ENCODE measurements at places on chromosomes 6 and 20.

DNA sequence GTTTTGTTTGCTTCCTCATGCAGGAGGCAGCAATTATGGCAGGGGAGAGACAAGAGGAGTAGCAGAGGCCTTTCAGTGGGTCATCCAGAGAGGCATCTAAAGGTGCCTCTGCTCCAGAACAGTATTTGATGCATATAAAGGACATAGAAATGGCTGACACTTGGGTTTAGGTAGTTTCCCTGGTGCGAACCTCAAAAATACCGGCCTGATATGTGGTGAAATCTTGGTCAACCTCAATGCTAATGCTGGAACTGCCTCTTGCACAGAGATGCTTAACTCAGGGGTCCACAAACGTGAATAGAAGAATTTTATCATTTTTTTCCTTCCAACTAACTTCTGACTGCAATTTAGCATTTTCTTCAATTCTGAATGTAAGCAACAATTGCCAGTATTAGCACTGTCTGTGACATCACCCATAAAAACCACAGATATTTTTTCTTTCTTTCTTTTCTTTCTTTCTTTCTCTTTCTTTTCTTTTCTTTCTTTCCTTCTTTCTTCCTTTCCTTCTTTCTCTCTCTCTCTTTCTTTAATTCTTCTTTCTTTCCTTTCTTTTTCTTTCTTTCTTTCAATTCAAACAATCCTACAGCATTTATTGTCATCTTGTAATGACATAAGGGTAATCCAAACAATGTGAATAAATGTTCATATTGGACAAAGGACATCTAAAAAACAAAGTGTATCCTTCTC lies 180.0 kb upstream of the UST start:
- DNase-seq = no peak

DNA sequence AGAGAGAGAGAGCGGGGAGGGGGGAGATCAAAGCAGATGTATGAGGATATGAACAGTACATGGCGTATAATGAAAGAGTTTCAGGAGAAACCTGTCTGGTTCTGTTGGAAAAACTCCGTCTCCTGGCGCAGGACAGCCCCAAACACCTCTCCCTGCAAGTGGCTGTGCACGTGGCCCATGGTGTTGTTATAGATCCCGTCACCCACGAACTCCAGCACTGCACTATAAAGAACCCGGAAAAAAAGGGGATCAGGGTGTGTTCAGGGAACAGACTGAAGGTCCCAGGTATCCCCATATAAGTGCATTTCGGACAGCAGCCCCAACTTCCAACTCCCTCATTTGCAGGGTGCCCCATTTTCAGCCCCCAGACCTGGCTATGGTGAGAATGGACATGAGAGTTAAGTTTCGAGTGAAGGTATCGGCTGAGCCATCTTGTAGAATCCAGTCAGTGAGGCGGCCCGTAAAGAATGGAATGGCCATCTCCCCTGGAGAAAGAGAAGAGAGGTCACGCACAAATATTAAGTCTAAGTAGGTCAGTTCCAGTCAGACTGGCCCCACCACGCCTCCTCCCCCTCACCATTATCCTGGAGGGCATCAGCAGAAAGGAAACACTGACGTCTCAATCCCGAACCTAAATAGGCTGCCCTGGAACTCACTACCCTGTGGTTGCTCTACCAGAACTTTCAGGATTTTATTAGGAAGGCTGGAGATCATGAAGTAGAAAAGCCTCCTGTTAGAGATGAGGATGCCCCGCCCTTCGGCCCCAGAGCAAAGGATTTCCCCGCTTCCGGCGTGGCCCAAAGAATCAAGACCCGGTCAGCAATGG lies 1.3 kb downstream of the TAP1 start:
- no peak for DNase-seq

DNA sequence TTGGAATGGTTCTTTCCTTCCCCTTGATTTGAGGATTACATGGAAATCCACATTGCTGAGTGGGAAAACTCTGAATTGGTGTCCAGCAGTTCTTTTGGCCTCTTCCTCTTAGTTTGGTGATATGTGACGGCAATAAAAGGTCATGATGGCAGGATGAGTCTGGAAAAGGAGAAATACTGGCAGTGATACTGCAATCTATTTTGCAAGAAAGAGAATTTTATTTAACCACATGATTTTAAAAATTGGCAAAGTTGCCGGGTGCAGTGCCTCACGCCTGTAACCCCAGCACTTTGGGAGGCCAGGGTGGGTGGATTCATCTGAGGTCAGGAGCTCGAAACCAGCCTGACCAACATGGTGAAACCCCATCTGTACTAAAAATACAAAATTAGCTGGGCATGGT lies 73.1 kb downstream of the ADTRP start:
- no peak for DNase-seq

DNA sequence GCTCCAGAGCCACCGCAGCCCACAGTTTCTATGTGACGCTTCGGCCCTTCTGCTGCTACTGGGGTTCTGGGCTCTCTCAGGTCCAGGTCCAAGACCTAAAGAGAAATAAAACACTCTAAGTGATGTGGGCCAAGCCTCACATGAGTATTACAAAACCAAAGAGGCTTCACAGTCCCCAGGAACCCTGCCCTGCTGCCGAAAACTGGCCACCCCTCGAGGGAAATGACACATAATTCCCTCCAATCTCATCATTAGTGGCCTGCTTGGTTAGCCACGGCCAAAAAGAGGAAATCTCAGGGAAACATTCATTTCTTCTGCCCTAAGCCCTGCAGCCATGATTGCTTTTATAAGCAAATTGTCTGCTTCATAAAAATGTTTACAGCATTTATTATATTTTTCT lies 32.5 kb downstream of the DLL1 start:
- DNase-seq = no peak
